ENCODE measurements at places on chromosomes 12 and 14. TPM values are rescaled to one million over a fixed set of nuclear protein-coding genes. Genes with fewer than 3 reads are reported as not detected.

CAPS2 gene
- total RNA-seq: 4.1 TPM

TAS2R42 gene
- not detected for total RNA-seq

SCNN1A gene
- 0.32 TPM for total RNA-seq

KRT4 gene
- total RNA-seq: not detected

BMP4 gene
- 2.5 TPM for total RNA-seq

RNASE3 gene
- not detected for total RNA-seq

CD69 gene
- not detected for total RNA-seq

DNA sequence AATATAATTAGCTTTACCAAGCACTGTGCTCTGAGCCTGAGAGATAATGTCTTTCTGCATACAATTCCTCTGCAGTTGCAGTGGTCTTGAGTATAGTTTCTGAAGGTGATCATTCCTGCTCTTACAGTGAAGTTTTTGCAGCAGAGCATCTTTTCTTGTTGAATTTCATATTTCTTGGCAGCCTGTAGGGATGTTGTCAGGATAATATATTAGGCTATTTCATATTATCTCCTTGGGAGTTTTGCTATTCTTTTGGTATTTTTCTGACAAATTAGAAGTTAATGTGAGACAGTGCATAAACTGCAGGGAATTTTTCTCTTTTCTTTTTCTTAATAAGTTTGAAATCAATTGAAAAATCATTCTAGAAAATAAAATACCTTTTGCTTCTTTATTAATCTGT is 1502.6 kb upstream of the FLRT2 start:
- DNase-seq: no peak

- no peak for DNase-seq
Measured at GRCh38 chr12:105024928-105025327, 38.8 kb downstream of the NOPCHAP1 start.

GRCh38 chr12:64884728-64885127 is 60.3 kb downstream of the TBC1D30 start:
- no peak for DNase-seq

DNA sequence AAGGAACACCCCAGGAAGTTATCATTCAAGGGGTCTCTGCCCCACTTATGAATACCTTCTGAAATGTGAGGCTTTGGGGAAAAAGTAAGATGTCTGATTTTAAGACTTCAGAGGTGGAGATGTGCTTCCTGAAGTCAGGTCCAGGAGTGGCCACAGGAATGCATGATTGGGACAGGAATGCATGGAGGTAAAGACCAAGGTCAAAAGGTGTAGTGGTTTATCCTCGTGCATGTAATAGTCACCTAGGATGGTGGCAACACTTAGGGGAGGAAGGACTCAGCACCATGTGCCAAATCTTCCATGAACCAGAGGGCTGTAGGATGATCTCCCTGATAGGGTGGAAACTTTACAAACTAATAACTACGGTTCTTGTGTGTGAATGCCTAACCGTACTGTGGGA is 217.3 kb downstream of the C12orf75 start:
- no peak for DNase-seq

GRCh38 chr12:60693019-60693626 is 1097.3 kb downstream of the SLC16A7 start:
- DNase-seq: peak; percentile 12

DNA sequence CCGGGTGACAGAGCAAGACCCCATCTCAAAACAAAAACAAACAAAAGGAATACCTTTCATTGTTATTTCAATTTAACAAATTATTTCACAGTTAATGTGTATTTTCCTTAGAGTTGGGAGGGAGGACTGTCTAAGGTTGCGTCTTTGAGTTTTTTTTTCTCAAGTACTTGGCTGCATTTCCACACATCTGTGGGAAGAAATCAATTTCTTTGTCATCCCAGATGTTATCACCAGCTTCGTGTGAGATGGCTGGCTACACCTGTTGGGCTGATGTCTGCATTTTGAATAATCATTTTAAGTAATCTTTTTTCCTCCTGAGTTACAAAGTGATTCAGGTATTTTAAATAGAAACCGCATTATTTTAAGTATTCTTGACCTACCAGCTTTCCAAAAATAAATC is 59.4 kb downstream of the EML1 start:
- DNase-seq: peak; percentile 20

- peak; percentile 15 for DNase-seq
Measured at GRCh38 chr14:58638231-58639197, 752 bp downstream of the DACT1 start.

GRCh38 chr14:33525626-33526025 is 425.2 kb downstream of the EGLN3 start:
- DNase-seq: no peak

All from LHCN-M2 (cell line).